Bone marrow (tissue), 2 donors: ENCODE measurements at places on chromosomes 11 and 22.
A peak's percentile ranks its signal among the peaks of the same experiment; 100 is the strongest.

- no peak for DNase-seq
These were observed 601 bp upstream of the LRP4 start for GRCh38 chr11:46918788-46919513.

DNA sequence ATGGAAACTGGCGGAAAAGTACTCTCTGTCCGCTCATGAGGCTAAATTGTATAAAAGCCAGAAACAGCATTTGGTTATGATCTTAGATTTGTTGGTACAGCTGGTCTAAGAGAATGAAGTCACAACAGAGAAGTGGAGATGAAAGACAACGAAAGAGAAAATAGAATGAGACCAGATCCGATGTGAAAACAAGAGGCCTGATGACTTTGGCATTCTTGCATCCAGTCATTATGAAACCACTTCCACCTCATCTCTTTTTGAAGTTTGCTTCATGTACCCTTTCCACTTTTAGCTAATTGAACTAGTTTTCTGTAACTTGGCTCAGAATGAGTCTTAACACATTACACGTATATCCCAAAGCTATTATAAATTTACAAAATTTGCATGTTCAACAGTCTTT lies 1431.7 kb downstream of the LRRC4C start:
- no peak for DNase-seq

- peak; percentile 8 for DNase-seq
These were observed 45.7 kb downstream of the TRIOBP start for GRCh38 chr22:37742376-37743171.

GRCh38 chr22:39859903-39860588 lies 33.5 kb downstream of the ENTHD1 start:
- DNase-seq: no peak

- no peak for DNase-seq
These were observed 54.9 kb downstream of the C11orf91 start for GRCh38 chr11:33645686-33646085.

GRCh38 chr11:126655807-126656128 lies 300.3 kb downstream of the ST3GAL4 start:
- DNase-seq: no peak

DNA sequence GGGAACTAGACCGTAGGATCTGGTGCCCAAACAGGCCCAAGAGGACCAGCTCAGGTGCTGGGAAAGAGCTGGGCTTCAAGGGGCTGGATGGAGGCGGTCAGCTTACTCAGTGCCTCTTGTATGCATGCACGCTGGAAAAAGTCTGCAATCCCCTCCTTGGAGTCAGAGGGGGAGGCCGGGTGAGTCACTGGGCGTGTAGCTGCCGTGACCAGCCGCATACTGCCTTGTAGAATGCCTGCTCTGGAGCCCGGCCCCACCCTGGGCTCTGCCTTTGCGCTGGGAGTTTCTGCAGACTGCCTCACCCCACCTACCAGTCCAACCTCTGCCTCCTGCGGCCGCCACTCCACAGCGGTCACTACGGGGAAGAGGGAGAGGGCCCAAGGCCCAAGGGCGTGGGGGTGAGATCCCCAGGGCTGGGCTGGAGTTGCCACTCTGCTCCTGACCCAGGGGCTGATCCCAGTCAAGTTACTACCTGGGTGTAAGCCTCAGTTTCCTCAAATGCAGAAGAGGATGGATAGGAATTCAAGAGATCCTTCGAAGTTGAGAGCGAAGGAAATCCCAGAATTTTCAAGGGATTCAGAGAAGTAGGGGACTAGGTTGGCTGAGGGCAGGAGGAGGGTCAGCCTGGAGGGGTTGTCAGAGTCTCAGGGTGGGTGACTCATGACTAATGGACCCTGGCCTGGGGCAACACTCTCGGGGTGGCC lies 4.2 kb downstream of the MRGPRF start:
- DNase-seq: no peak

- no peak for DNase-seq
These were observed 215.7 kb upstream of the CTSC start for GRCh38 chr11:88553204-88553603.

- DNase-seq: no peak
These were observed 124.3 kb upstream of the RASSF10 start for GRCh38 chr11:12884751-12885318.

GRCh38 chr22:25038771-25039170 lies 86.3 kb downstream of the KIAA1671 start:
- no peak for DNase-seq

DNA sequence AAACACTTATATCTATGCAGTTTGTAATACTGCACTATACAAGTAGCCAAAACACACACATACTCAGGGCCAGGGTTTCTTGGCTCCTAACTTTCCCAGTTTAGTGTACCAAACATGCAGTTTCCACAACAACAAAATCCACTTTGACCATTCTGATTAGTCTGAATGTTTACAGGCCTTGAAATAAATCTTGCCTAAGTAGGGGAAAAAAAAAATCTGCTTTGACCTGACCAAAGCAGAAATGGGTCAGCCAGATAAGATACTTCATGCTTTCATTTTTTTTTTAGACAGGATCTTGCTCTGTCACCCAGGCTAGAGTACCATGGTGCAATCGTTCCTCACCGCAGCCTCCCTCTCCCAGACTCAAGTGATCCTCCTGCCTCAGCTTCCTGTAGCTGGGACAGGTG lies 10.1 kb downstream of the PRR14L start:
- DNase-seq: no peak

DNA sequence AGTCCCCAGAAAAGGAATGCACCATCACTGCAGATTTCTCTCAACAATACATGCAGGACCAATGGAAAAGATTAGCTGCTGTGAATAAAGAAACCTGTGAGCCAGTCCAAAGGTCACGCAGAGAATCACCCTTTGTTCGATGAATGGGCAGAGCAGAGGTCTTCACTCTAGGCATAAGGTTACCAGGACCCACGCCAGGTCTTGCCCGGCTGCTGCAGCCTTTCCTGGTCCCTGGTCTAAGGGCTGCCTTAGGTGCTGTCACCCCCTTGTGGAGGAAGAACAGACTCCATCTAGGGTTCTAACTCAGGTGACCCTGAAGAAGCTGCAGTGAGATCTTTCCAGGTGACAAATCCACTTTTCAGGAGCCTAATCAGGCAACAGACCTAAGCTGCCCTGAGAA lies 29.0 kb upstream of the NAP1L4 start:
- DNase-seq: no peak

DNA sequence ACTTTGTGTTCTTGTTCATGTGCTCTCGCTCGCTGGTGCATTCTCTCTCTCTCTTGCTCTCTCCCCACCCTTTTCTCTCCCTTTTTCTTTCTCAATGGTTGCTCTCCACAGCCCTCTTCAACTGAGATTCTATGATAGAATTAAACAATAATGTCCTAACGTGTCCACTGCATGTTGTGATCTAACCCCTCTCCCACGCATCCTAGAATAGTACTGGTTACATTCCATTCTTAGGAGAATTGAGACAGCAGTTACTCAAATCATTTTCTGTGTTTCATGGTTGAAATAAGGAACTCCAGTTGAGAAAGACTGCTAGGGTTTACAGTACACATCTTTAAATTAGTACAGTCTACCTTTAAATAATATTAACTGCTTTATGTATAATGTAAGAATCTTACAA lies 318.1 kb upstream of the PITPNB start:
- no peak for DNase-seq
